ENCODE measurements at places on chromosomes 6 and 20.

DNA sequence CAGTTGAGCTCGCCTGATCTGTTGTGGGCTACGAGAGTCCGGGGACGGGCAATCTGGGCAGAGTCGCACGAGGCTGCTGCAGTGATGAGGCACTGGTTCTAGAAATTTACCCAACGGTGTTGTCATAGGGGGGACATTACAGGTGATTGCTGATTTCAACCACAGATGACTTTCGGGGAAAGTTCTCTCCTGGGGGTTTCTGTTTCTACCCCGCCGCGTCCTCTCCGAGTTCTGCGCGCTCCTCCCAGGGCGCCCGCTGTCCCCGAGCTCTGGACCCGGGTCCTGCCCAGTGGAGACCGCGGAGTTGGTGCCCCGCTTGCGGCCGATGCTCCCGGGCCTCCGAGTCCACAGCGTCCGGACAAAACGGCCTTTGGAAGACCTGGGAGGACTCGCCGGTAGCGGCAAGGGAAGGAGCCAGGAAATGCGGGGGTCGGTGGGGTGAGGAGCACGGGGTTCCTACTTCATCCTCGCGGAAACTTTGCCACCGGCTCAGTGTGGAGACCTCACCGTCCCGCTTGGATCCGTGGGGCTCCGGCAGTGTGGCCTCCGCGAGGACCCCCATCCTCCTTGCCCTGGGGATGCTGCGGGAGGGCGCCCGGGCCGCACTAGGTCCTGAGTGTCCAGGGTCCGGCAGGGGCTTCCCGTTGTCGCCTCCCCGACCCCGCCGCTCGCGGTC, 12.3 kb upstream of the RAET1L start:
- DNase-seq = no peak

GRCh38 chr20:64115171-64115911, 8.0 kb upstream of the NPBWR2 start:
- DNase-seq = no peak

GRCh38 chr6:36958775-36959554, 4.4 kb downstream of the PI16 start:
- no peak for DNase-seq

DNA sequence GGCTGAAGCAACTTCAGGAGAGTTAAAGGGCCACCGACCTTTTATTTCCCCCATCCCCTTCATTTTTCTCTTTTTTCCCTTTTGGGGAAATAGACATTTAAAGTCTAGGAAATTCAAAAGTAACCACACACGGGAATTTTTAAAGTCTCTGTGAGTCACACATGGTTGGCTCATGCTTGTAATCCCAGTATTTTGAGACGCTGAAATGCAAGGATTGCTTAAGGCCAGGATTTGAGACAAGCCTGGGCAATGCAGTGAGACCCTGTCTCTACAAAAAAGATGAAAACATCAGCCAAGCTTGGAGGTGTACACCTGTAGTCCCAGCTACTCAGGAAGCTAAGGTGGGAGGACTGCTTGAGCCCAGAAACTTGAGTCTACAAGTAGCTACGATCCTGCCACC, 34.2 kb downstream of the KATNA1 start:
- no peak for DNase-seq

DNA sequence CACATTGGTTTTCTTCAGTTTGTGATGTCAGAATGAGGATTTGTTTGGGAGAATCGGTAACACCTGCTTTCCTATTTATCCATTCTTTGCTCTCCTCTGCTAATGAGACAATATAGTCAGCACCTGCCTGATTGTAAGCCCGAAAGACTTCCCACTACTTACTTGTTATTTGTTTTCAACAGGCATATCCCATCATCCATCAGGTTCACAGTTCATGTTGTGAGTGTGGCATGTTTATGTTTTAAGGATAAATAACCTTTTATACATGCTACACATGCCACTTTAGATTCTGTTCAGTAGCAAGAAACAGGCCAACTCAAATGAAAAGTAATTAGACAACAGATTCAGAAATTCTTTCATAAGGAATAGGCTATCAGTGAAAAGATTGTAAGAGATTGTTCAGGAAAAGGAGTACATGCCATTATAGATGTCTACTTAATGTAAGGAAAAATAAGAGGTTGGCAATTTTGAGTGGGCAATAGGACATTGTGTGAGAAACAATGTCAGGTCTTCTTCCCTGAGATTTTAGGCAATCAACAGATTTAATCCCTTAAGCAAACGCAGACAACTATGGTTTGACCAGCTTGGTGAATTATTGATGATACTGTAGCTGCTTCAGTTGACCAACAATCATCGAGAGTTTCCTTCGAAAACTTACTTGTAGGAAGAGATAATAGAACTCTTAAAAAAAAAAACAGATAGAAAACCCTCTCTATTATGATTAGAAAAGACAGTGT, 7.9 kb upstream of the GPRC6A start:
- DNase-seq = no peak

DNA sequence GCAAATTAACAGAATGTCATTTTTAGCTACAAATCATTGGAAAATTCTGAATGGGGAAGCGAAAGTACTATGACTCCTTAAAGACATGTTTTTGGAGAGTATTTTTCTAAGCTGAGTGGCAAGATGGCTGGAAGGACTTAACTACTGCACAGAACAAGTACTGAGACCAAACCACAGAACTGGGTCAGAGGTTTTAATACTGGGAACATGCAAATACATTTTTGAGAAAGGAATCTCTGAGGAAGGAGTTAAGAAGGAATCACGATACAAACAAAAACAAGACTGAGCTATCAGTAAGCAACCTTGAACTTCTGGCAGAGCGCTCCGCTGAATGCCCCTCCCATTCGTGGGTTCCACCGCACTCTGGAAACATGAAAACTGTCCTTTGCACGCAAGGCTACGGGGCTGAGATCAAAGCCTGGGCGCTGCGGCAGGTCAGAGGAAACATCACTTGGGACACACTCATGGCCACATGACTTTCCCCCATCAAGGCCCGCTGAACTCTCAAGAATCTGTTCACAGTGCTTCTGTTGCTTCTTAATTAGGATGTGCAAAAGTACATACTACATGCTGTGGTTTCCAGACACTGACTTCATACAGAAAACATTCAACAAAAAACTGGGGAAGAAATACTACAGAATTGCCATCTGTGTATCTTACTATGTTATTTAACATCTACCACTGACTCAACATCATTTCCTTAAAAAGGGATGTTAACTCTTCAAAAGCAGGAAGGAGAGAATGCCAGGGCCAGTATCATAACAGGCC, 27.8 kb downstream of the SLC23A2 start:
- DNase-seq = no peak

All from activated CD8-positive, alpha-beta memory T cell treated with anti-CD3 and anti-CD28 coated beads for 1 hour (primary cell).